ENCODE measurements at places on chromosomes 2 and 18.

DNA sequence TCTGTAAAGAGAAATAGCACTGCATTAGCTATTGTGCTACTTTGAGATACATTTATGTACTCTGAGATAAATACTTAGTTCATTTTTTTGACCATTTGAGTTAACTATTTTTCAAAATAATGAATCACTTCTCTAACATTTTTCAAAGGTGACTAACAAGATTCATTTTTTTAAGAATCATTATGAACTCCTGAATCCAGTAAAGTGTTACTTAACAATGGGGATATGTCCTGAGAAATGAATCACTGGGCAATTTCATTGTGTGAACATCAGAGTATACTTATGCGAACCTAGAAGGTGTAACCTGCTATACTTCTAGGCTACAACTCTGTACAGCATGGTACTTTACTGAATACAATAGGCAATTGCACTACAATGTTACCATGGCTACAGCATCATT, 355.8 kb downstream of the ARL6IP6 start:
- no peak for DNase-seq

DNA sequence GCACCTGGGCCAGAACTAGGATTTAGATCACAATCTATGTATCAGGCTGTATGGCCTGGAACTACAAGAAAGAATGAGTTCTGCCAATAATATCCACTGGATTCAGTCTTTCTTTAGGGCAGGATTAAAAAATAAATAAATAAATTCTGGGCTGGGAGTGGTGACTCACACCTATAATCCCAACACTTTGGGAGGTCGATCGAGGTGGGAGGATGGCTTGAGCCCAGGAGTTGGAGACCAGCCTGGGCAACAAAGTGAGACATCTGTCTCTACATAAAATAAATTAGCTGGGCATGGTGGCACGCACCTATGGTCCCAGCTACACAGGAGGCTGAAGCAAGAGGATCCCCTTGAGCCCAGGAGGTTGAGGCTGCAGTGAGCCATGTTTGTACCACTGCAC, 8.1 kb downstream of the AMMECR1L start:
- DNase-seq: no peak

DNA sequence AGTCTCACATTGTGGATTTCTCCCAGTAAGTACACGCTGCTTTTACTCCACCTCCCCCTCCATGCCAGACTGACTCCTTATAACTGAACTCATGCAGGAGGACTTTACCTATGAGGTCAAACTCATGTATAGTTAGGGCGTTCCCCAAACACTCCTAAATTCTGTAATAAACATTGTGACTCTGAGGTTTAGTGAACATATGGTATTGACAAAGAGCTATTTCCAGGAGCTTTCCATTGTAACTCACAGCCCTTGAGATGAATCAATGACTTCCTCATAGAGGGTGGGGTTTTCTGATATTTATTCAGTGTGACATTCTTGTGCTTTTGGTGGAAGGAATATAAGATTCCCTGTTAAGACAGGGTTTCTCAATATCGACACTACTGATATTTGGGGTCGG, 337.4 kb upstream of the SLC14A2 start:
- DNase-seq: no peak

DNA sequence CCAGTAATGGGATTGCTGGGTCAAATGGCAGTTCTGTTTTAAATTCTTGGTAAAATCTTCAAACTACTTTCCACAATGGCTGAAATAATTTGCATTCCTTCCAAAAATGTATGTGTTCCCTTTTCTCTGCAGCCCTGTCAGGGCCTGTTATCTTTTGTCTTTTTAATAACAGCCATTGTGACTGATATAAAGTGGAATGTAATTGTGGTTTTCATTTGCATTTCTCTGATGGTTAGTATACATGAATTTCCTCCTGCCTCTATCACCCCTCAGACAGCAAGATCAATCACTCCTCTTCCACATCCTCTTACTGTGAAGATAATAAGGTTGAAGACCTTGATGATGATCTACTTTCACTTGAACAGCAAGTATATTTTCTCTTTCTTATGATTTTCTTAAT, 304.8 kb upstream of the FSIP2 start:
- no peak for DNase-seq

GRCh38 chr2:235963853-235964577, 204.2 kb downstream of the GBX2 start:
- DNase-seq: no peak

GRCh38 chr2:40200366-40200915, 251.4 kb downstream of the SLC8A1 start:
- no peak for DNase-seq

- DNase-seq: peak; percentile 27
Observed at GRCh38 chr2:11701751-11702301, 31.8 kb upstream of the NTSR2 start.

DNA sequence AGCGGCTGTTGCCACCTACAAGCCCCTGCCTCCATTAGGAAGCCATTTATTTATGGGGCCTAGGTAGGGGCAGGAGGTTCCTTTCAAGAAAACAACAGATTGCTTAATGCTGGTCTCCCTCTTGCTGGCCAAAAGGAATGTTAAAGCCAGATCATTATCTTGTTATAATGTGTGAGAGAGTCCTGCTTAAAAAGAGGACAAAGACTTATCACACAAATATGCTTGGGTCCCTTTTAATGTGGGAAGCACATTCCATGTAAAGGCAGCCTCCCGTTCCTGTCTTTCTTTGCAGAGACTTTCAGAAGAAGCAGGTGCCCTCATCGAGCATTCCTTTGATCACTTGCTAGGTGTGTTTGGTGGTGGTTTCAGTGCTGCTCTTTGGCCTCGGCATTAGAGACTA, 76.4 kb downstream of the AGAP1 start:
- no peak for DNase-seq

DNA sequence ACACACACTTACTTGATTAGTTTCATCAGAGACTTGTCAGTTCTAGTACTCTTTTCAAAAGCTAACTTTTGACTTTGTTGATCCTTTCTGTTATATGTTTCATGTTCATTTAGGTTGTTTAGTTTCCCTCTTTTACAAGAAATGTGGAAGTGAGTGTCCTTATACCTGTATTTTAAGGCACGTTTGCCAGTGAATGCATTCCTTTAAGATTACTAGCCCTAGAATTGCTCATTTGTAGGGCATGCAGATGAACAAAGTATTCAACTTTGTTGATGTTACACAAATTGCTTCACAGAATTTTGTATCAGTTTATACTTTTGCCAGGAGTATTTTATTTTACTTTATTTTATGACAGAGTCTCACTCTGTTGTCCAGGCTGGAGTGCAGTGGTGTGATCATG, 6.3 kb downstream of the IL1RL2 start:
- no peak for DNase-seq

DNA sequence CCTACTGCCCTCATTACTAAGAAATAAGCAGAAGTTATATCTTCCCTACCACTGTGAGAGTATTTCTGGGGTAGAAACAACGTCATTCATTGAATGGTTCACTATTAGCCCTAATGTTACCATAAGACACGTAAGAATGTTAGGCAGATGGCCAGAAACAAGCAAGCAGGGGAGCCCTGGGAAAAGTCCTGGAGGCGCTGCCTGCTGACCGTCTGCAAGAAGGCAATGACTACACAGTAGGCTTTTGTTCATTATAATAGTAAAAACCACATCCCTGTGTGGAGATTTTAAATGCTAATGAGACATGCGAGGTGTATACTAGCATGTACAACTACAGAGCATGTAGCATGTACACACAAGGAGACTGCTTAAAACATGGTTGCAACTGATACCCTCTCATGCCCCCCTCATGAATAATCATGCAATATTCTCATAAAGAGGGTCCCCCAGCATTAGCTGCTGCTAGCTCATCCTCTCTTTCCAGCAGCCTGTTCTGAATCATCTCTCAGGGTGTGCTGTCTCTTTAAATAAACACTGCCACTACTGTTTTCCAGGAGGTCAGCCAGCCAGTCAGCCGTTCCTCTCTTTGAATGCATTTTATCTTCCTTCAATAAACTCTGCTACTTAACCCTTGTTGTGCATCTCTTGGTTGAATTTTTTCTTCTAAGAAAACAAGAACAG, 23.6 kb downstream of the SUCLG1 start:
- no peak for DNase-seq

- DNase-seq: no peak
Observed at GRCh38 chr2:214801068-214801467, 8.4 kb downstream of the BARD1 start.

DNA sequence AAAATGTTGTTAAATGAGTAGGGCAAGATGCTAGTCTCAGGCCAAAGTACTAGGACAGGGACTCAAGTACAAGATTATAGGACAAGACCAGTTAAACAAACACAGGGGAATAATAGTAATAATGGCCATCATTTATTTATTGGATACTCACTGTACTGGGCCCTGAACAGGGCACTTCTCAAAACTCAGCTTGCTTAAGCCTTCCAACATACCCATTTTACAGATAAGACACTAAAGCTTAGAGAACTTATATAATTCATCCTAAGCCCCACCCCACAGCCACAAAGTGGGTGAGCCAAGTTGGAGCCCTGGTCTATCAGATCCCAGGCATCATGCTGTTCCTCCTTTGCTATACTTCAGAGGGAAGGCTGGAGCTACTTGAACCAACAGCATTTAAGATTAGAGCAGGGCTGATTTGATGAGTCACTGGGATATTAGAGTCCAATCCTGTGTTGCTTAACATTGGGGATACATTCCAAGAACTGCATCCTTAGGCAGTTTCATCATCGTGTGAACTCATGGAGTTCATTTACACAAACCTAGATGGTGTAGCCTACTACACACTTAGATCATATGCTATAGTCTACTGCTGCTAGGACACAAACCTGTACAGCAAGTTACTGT, 153.6 kb downstream of the MTCL1 start:
- no peak for DNase-seq

DNA sequence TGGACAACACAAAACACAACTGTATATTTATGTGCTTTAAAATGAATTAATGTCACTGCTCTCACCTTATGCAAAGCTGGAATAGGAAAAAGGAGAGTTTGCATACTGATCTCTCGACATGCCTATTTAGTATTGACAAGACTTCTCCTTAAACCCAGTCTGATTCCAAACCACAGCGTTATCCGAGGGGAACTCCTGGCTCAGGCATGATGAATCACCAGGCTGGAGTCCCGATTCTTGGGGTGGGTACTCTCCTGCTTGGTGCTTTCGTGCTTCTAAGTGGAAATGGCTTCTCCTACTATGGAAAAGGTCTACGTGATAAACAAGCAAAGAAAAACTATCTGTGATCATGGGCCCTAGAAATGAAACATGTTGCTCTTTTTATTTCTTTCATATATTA, 88.9 kb upstream of the SLC35G4 start:
- no peak for DNase-seq

- DNase-seq: peak; percentile 62
Observed at GRCh38 chr18:13437796-13438506, 219.4 kb downstream of the LDLRAD4 start.

DNA sequence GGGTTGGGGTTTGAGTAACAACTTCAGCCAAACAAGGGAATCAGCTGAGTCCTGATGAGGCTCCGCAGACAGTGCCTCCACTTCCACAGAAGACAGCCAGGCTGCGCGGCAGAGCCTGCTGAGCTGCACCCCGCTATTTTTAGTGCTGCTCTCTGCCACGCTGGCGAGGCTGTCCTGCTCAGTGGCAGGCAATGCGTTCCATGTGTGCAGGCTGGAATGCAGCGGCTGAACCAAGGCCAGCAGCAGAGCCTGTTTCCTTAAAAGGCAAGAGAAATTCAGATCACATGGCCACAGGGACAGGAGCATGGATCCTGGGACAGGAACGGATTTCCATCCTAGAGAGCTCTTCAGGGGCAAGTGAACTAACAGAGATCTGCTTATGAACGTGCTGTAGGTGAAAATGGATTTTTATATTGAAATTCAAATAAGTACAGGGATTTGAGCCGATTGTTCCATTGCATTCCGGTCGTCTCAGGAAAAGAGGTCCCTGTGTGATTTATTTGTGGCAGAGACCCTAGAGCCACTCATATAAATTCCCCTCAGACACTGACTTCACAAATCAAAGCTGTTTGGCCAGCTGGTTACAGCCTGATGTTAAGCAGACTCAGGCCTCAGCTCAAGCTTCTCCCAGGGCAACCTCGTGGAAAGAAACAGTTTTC, 98.7 kb downstream of the COL6A3 start:
- DNase-seq: no peak

- DNase-seq: no peak
Observed at GRCh38 chr2:85714841-85715240, 20.7 kb downstream of the GNLY start.

DNA sequence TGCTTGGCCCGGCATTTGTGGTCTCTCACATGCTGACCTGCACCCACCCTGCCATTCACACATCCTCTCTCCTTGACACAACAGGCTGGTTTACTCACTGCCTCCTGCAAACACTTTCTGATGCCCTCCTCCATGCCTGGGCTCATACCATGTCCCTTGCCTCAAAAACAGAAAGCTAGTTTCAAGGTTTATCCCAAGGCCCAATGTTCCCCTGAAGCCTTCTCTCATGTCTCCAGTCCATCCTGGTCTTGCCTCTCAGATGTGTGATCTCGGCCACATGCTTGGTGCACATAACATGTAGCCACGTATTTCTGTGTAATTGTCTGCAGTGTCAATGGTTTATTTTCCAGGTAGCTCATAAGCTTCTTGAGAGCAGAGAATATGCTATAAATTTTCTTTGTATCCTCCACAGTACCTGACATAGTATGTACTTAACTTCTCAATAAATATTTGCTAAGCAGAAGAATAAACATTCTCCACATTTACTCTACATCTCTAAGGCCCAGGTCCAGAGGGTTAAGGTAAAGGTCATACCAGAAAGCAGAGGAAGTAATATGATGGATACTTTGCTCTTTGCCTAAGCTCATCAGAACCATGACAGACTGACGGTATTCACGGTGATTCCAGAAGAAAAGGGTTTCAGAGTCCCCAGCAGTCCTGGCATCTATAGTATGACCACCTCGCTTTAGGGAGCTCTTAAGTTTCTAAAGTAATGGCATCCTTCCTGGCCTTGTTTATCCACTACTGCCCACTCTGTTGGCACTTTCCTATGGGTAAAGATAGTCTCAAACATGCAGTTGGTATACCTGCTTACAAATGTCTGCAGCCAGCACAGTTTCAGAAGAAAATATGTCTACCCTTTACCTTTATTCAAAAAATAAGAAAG, 163.4 kb upstream of the ZFP36L2 start:
- no peak for DNase-seq

- DNase-seq: no peak
Observed at GRCh38 chr2:235851828-235852525, 316.2 kb downstream of the GBX2 start.

DNA sequence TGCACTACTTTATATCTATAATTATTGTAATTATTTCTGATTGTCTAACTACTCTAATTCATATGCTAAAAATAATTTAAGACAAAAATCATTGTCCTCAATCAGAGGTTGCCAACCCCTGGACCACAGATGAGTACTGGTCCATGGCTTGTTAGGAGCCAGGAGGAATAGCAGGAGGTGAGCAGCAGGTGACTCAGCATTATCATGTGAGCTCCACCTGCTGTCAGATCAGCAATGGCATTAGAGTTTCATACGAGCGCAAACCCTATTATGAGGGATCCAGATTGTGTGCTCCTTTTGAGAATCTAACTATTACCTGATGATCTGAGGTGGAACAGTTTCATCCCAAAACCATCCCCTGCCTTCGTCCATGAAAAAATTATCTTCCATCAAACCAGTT, 1434.4 kb downstream of the LRP1B start:
- no peak for DNase-seq

- no peak for DNase-seq
Observed at GRCh38 chr2:140808211-140808610, 1322.6 kb downstream of the LRP1B start.

GRCh38 chr2:218005486-218005885, 2.7 kb upstream of the TNS1 start:
- no peak for DNase-seq
